ENCODE measurements at places on chromosomes 4 and X. TPM values are rescaled to one million over a fixed set of nuclear protein-coding genes. Genes with fewer than 3 reads are reported as not detected.

Gene SPANXD
- not detected for total RNA-seq

Gene TMEM156
- not detected for total RNA-seq

- peak; percentile 41 for DNase-seq
These were observed 89.5 kb downstream of the TASL start for GRCh38 chrX:30488092-30488491.

Gene TRPC5OS
- total RNA-seq, result not detected

Gene MAGEE1
- 1.1 TPM for total RNA-seq

Gene ZFX
- total RNA-seq, result 24.1 TPM

GRCh38 chr4:15488136-15488535 lies 18.5 kb downstream of the CC2D2A start:
- DNase-seq, result no peak

- DNase-seq, result peak; percentile 52
These were observed 492 bp upstream of the SLIT2 start for GRCh38 chr4:20251031-20251795.

Gene NAA10
- total RNA-seq, result 154 TPM

DNA sequence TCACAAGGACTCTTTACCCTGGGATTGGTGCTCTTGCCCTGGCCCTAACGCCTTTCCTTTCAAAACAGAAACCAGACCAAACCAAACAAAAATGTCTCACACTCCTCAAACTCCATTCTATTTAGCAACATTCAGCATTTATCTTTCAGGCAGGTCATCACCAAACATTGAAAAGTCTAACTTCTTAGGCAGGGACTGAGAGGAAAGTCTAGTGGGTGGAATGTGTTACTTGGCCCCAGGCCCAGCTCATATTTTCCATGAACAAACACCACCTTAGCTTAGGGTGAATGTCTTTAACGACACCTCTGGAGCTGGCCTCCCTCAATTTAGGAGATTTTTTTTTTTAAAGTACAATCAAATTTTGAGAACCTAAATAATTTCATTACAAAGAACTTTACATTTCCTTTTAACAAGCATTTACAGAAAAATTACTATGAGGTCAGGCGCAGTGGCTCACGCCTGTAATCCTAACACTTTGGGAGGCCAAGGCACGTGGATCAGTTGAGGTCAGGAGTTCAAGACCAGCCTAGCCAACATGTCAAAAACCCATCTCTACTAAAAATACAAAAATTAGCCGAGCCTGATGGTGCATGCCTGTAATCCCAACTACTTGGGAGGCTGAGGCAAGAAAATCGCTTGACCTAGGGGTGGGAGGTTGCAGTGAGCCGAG lies 10.2 kb upstream of the N4BP2 start:
- DNase-seq, result peak; percentile 58

GRCh38 chrX:110941906-110942305 lies 146.3 kb upstream of the CHRDL1 start:
- no peak for DNase-seq

DNA sequence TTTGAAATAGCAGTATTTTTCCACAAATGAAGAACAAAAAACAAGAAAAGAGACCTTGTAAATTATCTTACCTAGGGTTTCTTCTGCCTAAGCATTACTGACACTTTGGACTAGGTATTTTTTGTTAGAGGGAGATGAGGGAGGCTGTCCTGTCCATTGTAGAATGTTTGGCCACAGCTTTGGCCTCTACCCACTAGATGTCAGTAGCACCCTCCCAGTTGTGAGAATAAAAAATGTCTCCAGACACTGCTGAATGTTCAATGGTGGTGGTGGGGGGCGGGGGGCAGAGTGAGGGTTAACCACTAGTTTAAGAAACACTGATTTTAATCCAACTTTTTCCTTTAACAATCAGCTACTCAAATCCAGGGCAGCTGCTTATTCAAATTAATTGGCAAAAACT lies 25.8 kb downstream of the OTUD4 start:
- peak; percentile 51 for DNase-seq

GRCh38 chr4:98092833-98093439 lies 50.3 kb downstream of the STPG2 start:
- peak; percentile 35 for DNase-seq

GRCh38 chrX:79133904-79134303 lies 10.6 kb upstream of the GPR174 start:
- DNase-seq, result no peak

Gene PLP2
- 62.5 TPM for total RNA-seq

- no peak for DNase-seq
These were observed 28.9 kb downstream of the MAOB start for GRCh38 chrX:43853225-43853828.

GRCh38 chr4:42320822-42321388 lies 76.4 kb upstream of the SHISA3 start:
- DNase-seq, result no peak

- no peak for DNase-seq
These were observed 105.8 kb downstream of the CRLF2 start for GRCh38 chrX:1106478-1107210.

DNA sequence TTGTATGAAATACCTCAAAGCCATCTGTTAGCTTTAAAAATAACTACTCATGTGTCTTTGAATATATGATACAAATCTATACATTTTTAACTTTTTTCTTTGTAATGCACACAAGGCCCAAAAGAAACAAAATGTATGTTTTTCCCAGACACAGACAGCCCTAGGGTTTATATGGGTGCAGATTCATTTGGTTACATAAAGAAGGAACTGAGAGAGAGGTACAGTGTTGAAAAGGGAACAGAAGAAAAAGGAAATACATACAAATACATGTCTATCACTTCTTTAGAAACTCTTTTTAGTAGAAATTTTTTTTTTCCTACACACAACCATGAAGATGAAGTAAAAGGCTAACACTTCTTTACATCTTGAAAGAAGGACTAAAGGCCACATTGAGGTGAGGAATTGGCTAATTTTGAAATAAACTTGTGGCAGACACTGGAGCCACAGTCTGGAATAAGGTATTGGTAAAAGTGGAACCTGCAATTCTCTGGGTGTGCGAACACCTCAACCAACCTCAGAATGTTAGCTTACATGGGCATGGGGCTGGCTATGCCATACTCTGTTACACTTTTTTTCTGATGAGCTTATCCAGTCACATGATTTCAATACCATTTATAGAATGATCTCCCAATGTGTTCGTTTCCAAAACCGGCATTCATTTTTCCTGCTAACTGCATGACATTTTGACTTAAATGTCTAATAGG lies 67.9 kb downstream of the FAM47C start:
- DNase-seq, result no peak

- DNase-seq, result peak; percentile 82
These were observed 410.9 kb upstream of the CT83 start for GRCh38 chrX:116873671-116874070.

Gene PASD1
- not detected for total RNA-seq

All from GM23248 (cell line).